ENCODE measurements at places on chromosomes 2 and 18.

GRCh38 chr2:43424262-43425207, 171.3 kb downstream of the THADA start:
- no peaks in the 10 kb centered on the region for H3K36me3 ChIP-seq
- no peak overlapping the region for H3K27ac ChIP-seq
- H3K4me3 ChIP-seq = no peak overlapping the region
- H3K27me3 ChIP-seq = no peaks in the 10 kb centered on the region
- DNase-seq = no peak
- no peaks in the 10 kb centered on the region for H3K4me1 ChIP-seq

GRCh38 chr2:27042985-27043634, 8.4 kb upstream of the AGBL5 start:
- H3K4me1 ChIP-seq = no peaks in the 10 kb centered on the region
- no peaks in the 10 kb centered on the region for H3K27me3 ChIP-seq
- DNase-seq = no peak
- no peak overlapping the region for H3K27ac ChIP-seq
- H3K4me3 ChIP-seq = no peak overlapping the region

- DNase-seq = no peak
- peaks cover 1% of the 10 kb centered on the region for H3K4me1 ChIP-seq
- H3K27ac ChIP-seq = no peak overlapping the region
- H3K4me3 ChIP-seq = no peak overlapping the region
Measured at GRCh38 chr2:106847366-106847765, 38.6 kb downstream of the ST6GAL2 start.

- no peaks in the 10 kb centered on the region for H3K36me3 ChIP-seq
- DNase-seq = no peak
- no peak overlapping the region for H3K27ac ChIP-seq
- H3K4me1 ChIP-seq = 0 out of 2 replicates have a peak, but pooled peaks cover 2% of the 10 kb centered on the region
- no peaks in the 10 kb centered on the region for H3K27me3 ChIP-seq
Measured at GRCh38 chr2:23664066-23664788, 262.7 kb downstream of the ATAD2B start.

GRCh38 chr18:48460929-48461583, 51.9 kb upstream of the ZBTB7C start:
- H3K4me1 ChIP-seq = no peaks in the 10 kb centered on the region
- H3K27me3 ChIP-seq = no peaks in the 10 kb centered on the region
- no peak overlapping the region for H3K4me3 ChIP-seq
- H3K27ac ChIP-seq = no peak overlapping the region
- DNase-seq = no peak

- no peak overlapping the region for H3K27ac ChIP-seq
- H3K4me3 ChIP-seq = no peak overlapping the region
- no peaks in the 10 kb centered on the region for H3K4me1 ChIP-seq
- no peak for DNase-seq
Measured at GRCh38 chr18:34742891-34743341, 32.8 kb downstream of the DTNA start.

GRCh38 chr2:42764096-42764495, at the start of gene OXER1:
Gene OXER1, minus strand, starts transcription at chr2:42764135. Its CDS starts 73 bp downstream, at chr2:42764062.
- no peak for DNase-seq
- H3K27ac ChIP-seq = no peak within 1 kb of the TSS
- peaks cover 1% of the 10 kb centered on the region for H3K4me1 ChIP-seq

GRCh38 chr2:285531-285930, 2.4 kb downstream of the ALKAL2 start:
- H3K36me3 ChIP-seq = peaks cover 9% of the 10 kb centered on the region
- H3K4me1 ChIP-seq = peaks cover 10% of the 10 kb centered on the region
- peaks cover 10% of the 10 kb centered on the region for H3K27me3 ChIP-seq
- DNase-seq = no peak
- no peak overlapping the region for H3K4me3 ChIP-seq
- no peak overlapping the region for H3K27ac ChIP-seq

DNA sequence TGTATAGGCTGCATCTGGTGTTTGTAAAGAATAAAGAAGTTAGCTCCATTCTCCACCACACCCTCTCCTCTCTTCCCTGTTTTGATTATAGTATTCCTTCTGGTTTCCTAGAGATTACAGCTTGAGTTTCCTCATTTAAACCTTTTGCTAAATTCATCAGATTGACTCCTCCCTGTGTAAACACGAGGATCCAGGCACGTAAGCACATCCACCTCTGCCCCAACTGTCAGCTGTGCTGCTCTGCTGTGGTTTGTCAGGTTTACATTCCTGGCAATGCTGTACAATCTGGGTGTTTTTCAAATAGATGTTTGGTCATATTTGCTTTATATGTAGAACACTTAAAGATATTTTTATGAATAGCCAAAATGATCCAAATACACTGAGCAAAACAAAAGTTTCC, 302.8 kb downstream of the PTGR3 start:
- no peaks in the 10 kb centered on the region for H3K36me3 ChIP-seq
- DNase-seq = no peak
- no peak overlapping the region for H3K27ac ChIP-seq
- no peaks in the 10 kb centered on the region for H3K27me3 ChIP-seq
- H3K4me1 ChIP-seq = no peaks in the 10 kb centered on the region
- no peak overlapping the region for H3K4me3 ChIP-seq

DNA sequence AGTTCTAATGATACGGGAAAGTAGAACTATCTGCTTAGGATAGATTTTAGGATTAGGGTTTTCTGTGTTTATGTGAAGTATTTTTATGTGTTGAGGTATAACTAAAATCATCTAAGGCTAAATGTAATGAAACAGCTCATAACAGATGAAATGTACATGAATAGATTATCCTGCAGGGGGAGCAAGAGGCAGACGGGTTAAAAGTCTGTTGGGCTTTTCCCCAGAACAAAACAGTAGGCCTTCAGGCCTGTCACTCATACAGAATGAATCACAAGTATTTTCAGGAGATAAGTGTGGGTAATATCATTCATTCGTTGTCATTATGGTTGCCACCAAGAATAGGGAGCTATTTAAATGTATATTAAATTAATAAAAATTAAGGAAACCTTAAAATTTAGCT, 107.9 kb upstream of the IL1R2 start:
- DNase-seq = no peak
- no peak overlapping the region for H3K4me3 ChIP-seq
- H3K36me3 ChIP-seq = peaks cover 4% of the 10 kb centered on the region
- no peaks in the 10 kb centered on the region for H3K27me3 ChIP-seq
- no peak overlapping the region for H3K27ac ChIP-seq

- H3K27ac ChIP-seq = no peak overlapping the region
- H3K27me3 ChIP-seq = no peaks in the 10 kb centered on the region
- H3K4me1 ChIP-seq = no peaks in the 10 kb centered on the region
- no peaks in the 10 kb centered on the region for H3K36me3 ChIP-seq
- H3K4me3 ChIP-seq = no peak overlapping the region
- DNase-seq = no peak
Measured at GRCh38 chr18:38362286-38362792, 796.7 kb upstream of the CELF4 start.

DNA sequence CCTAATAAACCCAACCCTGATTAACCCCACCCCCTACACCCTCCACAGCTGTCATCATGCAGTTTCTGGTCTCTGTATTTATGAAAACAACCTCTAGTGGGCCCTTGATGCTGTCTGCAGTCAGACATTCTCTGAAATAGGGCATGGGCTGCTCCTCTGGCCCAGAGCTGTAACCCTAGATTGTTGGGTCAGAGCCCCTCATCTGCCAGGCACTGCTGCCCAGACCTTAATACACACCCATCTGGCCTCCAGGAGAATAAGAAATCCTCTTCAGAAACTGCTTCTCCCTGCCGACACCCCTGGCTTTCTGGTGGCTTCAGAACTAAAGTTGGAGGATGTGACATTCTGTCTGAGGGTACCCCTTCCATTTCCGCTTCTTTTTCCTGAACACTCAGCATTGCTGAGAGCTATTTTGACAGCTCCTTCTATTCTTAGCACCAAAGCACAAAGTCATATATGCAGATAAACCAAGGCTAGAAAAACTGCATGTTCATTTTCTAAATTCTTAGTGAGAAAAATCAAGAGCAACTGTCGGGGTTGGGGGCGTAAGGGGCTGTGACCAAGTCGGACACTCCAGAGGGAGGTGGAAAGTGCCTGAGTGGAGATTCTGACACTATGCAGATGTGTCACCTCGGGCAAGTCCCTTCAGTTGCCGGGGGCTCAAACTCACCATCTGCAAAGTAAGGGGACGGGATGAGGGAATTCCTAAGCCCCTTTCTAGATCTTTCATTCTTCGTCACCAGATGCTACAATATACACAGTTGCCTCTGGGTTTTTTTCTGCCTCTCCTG, 28.7 kb downstream of the SRSF7 start:
- no peaks in the 10 kb centered on the region for H3K36me3 ChIP-seq
- H3K4me1 ChIP-seq = no peaks in the 10 kb centered on the region
- H3K27ac ChIP-seq = no peak overlapping the region
- H3K4me3 ChIP-seq = no peak overlapping the region
- H3K27me3 ChIP-seq = no peaks in the 10 kb centered on the region

- no peak for DNase-seq
- no peaks in the 10 kb centered on the region for H3K36me3 ChIP-seq
- H3K27me3 ChIP-seq = no peaks in the 10 kb centered on the region
- peaks cover 2% of the 10 kb centered on the region for H3K4me1 ChIP-seq
Measured at GRCh38 chr2:10371441-10372196, 68.9 kb downstream of the HPCAL1 start.

DNA sequence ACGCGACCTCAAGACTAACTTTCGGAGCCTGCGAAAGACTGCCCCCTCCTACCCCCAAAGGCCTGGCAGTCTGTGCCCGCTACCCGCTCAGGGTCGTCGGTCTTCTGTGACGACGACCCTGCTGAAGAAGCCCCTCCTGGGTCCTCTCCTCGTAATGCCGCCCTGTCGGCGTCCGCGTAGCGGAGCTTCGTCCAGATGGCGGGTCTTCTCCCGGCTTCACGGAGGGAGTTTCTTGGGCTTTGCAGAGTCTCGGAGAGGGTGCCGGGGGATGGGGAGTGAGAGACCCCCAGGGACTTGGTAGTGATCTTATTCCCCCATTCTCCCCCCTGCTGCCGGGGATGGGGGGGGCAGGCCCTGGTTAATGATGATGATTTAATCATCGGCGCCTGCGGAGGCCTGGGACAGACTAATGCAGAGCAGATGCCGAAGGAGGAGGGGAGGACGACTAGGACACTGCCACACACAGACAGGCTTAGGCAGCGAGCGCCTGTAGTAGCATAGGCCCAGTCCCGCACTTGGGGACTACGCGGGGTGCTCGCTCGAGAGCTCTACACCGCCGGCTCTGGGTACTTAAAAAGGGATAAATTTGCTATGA, 528 bp upstream of the PCGF1 start:
- H3K27me3 ChIP-seq = peaks cover 52% of the 10 kb centered on the region
- H3K4me1 ChIP-seq = peaks cover 5% of the 10 kb centered on the region
- H3K4me3 ChIP-seq = peak overlapping the region; percentile 67
- H3K36me3 ChIP-seq = no peaks in the 10 kb centered on the region

GRCh38 chr2:106191511-106192016, 2.5 kb downstream of the UXS1 start:
- peaks cover 1% of the 10 kb centered on the region for H3K4me1 ChIP-seq
- no peak overlapping the region for H3K27ac ChIP-seq
- H3K27me3 ChIP-seq = no peaks in the 10 kb centered on the region

DNA sequence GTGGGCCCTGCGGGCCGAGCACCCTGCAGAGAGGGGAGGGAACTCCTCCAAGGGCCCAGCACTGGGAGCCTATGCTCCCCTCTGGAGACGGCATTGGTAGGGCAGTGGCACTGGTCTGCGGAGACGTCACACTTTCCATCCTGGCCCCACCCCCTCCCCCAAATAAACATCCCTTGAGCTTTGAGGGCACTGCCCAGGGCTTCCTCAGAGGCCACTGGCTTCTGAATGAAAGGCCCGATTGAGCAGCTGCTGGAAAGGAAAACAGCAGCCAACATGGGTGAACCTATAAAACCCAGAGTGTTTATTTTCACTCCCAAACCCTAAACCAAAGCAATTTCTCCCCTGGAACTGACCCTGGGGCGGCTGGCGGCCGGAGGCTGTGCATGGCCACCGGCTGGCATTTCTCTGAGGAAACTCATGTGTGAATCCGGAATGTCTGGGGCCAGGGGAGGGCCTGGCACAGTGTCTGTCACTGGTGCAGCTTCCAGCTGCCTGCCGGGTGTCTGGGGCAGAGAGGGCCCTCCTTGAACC, 138.9 kb downstream of the DYSF start:
- no peak overlapping the region for H3K27ac ChIP-seq
- no peak for DNase-seq
- no peaks in the 10 kb centered on the region for H3K36me3 ChIP-seq
- H3K4me3 ChIP-seq = no peak overlapping the region

GRCh38 chr2:25066455-25066854, 24.6 kb downstream of the EFR3B start:
- H3K4me1 ChIP-seq = no peaks in the 10 kb centered on the region
- no peak overlapping the region for H3K27ac ChIP-seq
- H3K36me3 ChIP-seq = no peaks in the 10 kb centered on the region

- H3K27me3 ChIP-seq = no peaks in the 10 kb centered on the region
- H3K4me3 ChIP-seq = no peak overlapping the region
- H3K27ac ChIP-seq = no peak overlapping the region
- H3K4me1 ChIP-seq = no peaks in the 10 kb centered on the region
- DNase-seq = peak; percentile 95
Measured at GRCh38 chr2:27683390-27684071, 19.8 kb downstream of the SLC4A1AP start.

DNA sequence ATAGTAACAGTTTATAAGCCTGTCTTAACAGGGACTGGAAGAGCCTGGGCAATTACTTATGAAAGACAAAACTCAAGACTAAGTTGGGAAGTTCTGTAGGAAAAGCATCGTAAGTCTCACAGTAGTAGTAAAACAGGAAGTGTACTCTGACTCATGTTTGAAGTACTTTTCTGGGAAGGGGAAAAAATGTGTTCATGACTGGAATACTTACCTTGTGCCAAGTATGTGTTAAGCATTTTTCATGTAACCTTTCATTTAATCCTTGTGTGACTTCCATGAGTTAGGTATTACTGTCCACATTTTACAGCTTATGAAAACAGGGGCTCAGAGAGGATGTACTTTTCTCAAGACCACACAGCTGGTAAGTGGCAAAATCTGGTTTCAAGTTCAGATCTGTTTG, 13.7 kb upstream of the SKOR2 start:
- no peak overlapping the region for H3K27ac ChIP-seq
- no peak for DNase-seq
- H3K4me1 ChIP-seq = 0 out of 2 replicates have a peak, but pooled peaks cover 4% of the 10 kb centered on the region
- peaks cover 49% of the 10 kb centered on the region for H3K27me3 ChIP-seq

DNA sequence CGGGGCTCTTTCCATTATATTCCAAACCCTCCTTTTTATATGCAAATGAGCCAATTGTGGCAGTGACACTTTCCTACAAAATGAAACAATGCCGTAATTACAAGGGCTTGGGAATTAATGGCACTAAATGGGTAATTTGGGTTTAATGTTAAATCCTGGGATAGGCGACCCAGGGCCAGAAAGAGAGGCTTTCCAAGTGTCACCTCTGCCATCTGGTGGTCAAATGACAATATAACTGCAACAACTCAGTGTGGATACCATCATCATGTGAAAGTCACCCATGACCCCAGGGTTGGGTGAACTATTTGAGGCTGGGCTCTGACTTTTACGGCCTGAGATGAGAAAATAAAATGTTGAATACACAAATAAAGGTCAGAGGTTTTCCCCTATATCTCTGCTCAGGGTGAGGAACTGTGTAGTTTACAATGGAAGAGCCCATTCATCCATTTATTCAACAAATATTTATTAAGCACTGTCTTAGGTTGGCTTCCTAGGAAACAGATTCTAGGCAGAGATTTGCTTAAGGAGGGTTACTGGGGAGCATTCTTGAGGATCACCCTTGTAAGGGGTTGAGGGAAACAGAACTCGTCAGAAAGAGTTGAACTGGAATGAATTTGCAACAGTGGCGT, 13.6 kb upstream of the THADA start:
- peak; percentile 48 for DNase-seq
- H3K27me3 ChIP-seq = no peaks in the 10 kb centered on the region
- no peak overlapping the region for H3K4me3 ChIP-seq
- no peak overlapping the region for H3K27ac ChIP-seq

GRCh38 chr2:79830501-79830900, 317.6 kb downstream of the CTNNA2 start:
- peaks cover 2% of the 10 kb centered on the region for H3K4me1 ChIP-seq
- no peak overlapping the region for H3K27ac ChIP-seq
- DNase-seq = no peak
- no peak overlapping the region for H3K4me3 ChIP-seq
- no peaks in the 10 kb centered on the region for H3K27me3 ChIP-seq
